ENCODE measurements at places on chromosomes 7 and 10. TPM values are rescaled to one million over a fixed set of nuclear protein-coding genes. Genes with fewer than 3 reads are reported as not detected.

DNA sequence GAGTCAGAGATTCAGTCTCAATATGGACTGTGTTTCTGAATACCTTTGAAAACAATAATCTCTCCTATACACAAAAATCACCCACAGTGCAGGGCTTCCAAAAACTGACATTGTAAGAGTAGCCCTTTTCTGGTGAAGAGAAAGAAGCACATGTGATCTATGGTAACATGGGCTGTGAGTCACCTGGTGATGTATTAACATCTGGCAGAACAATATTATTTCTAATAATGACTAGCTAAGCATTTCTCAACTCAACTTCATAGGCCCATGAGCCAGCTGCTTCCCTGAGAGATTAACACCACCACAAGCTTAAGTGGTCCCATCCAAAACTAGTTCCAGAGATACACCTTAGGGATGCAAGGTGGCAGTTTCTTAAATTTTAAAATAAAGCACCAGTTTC is 331.0 kb upstream of the NRP1 start:
- no peaks in the 10 kb centered on the region for H3K4me1 ChIP-seq
- H3K27me3 ChIP-seq = no peaks in the 10 kb centered on the region
- no peaks in the 10 kb centered on the region for H3K36me3 ChIP-seq
- DNase-seq = no peak

DNA sequence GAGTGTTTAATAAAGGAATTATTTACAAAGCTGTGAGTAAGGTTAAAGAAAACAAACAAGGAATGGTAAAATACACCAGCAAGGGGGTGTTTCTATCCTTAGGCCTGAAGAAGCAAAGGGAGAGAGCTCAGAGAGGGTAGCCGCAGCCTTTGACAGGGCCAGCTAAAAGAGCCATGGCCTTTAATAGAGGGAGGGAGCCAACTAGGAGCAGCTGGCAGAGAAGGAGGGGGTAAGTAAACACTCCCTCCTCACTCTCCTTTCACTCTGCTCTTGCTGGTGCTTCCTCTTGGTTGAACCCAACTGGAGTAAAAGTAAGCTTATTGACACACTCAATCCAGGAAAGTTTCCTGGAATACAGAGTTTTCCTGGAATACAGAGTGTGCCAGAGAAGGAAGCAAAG is 87.5 kb downstream of the CH25H start:
- H3K4me3 ChIP-seq = no peak overlapping the region
- no peak for DNase-seq
- no peaks in the 10 kb centered on the region for H3K27me3 ChIP-seq
- no peaks in the 10 kb centered on the region for H3K4me1 ChIP-seq
- no peaks in the 10 kb centered on the region for H3K36me3 ChIP-seq

NEURL1 gene
- 0.33 TPM for total RNA-seq

DNA sequence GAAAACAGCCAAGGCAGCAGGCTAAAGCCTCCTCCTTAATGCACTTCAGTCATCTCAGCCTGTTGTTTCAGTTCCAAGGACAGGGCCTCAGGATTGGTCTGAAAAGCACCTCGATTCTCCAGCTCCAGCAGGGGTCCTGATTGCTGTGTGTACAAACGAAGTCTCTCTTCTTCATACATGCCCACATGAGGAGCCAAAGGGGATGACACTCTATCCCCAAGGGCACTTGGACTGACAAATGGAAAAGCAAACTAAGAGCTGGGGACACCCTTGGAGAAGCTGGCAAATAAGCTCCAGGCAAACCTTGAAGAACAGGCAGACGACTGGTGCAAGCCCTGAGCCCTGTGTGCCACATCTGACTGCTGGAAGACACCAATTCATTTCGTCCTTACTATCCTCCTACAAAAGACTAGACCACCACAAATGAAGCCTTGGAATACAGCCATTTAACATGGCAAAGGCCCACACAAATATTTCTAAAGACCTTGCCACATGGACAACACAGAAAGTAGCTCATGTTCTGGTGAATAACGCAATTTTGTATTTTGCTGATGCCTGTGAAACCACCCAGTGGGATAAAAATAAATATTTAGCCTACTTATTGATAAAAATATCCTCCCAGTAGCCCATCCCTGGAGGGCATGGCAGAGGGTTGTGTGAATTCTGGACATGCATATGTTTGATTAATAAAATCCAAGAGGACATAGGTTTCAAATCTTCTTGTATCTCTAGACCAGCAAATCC is 61.9 kb downstream of the PARD3 start:
- H3K27me3 ChIP-seq = no peaks in the 10 kb centered on the region
- no peak overlapping the region for H3K27ac ChIP-seq
- no peaks in the 10 kb centered on the region for H3K4me1 ChIP-seq
- no peak for DNase-seq
- no peaks in the 10 kb centered on the region for H3K36me3 ChIP-seq

C10orf67 gene
- total RNA-seq = not detected

DNA sequence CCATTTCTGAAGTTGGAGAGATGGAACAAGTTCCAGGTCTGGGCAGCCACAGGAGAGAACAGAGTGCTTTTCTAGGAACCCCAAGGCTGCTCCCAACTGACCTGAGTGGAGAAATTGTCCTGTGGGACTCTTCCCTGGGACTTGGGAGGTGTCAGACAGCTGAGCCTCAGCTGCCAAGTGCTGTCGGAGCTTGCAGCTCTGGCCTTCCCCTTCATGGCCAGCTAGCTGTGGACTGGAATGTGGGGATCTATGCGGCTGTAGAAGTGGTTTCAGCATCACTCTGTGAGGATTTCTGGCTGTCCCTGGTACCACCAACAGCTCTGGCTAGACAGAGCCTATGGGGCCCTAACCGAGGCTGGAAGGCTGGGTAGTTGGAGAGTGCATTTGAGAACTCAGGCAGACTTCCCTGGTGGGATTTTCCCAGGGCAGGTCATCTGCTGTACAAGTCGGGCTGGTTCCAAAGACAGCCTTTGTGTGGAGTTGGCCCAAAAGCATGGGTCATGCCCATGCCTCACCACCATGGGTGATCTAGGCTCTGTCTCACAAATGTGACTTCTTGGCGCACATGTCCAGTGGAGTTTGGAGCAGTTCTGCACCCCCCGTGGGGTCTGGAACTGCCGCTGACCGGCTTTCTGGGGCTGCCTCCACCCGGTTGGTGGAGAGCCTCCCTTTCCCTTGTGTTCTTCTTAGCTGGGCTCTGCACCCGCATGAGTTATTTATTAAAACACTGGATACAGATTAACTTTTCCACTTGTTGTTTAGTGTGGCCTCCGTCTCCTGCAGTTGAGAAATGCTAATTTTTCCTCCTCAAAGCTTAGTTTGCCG is 10.9 kb downstream of the SUFU start:
- no peaks in the 10 kb centered on the region for H3K4me1 ChIP-seq
- H3K27ac ChIP-seq = no peak overlapping the region

GRCh38 chr10:94213001-94213530 is 149.7 kb downstream of the NOC3L start:
- no peak overlapping the region for H3K27ac ChIP-seq
- no peaks in the 10 kb centered on the region for H3K27me3 ChIP-seq
- no peak overlapping the region for H3K4me3 ChIP-seq
- no peak for DNase-seq

IGF2BP3 gene
- 0.59 TPM for total RNA-seq

DNA sequence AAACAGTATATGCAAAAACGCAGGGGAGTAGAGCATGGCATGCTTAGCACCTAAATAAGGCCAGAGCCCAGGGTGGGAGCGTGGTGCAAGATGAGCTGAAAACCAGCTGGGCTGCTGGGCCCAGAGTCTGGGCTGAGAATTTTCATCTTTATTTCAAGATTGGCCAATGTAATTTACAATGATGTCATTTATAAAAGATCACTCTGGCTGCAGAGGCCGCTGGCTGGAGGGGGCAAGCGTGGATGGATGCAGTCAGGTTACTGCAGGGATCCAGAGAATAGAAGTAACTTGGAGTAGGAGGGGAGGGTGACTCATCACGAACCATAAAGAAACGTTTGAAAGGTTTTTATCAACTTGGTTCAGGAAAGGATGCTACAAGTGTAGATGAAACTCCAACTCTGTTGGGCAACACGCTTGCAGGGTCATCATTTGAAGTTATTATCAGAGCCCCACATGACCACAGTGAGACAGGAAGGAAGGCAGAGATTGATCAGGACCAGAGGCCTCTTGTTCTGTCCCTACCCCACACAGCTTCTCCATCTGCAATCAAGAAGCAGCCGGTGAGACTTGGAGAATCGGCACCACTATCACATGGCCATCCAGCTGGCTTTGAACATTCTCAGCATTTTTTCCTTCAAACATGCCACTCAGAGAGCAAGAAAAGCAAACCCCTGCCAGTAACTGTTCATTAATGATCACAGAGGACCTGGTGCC is 49.2 kb downstream of the ODAD2 start:
- no peaks in the 10 kb centered on the region for H3K4me1 ChIP-seq
- H3K27me3 ChIP-seq = no peaks in the 10 kb centered on the region
- DNase-seq = no peak
- no peak overlapping the region for H3K4me3 ChIP-seq

DNA sequence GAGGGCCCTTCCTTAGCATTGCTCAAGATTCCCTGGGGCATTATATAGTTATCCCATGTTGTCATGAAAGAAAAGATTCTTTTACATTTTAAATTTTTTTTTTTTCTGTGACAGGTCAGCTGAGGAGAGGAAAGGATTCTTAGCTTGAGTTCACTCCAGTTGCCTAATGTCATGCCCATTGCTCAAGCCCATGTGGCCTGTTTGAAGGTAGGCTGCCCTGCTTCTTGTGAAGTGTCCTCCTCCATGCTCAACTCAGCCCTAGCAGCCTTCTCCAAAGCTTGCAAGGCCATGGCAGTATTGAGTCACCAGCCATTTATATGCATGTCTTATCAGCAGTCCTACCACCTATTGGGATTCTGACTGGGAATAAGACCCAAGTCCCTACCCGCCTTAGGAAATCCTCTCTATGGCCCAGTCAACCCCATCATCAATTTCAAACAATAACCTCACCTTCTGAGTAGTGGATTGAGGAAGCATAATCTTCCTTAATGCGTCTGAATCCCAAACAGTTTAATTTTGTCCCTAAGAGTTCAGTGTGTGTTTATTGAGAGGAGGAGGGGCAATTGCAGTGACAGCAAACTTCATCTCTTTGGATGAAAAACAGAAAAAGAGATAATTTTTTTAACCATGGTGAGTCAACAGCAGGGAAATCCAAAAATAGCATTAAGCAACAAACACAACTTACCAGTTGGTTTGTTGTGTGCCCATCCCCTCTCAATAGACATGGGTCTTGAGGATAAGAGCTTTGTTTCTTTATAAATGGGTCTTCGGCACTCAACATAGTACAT is 38.6 kb upstream of the WASL start:
- H3K4me3 ChIP-seq = no peak overlapping the region
- H3K36me3 ChIP-seq = no peaks in the 10 kb centered on the region
- no peak overlapping the region for H3K27ac ChIP-seq
- DNase-seq = no peak

All from breast epithelium (tissue), 4 donors.